Left cardiac atrium (tissue), 4 donors: ENCODE measurements at places on chromosomes 13 and 19. TPM values are rescaled to one million over a fixed set of nuclear protein-coding genes. Genes with fewer than 3 reads are reported as not detected.
A peak's percentile ranks its signal among the peaks of the same experiment; 100 is the strongest.

GNG7 gene
- 45.9 TPM for total RNA-seq

DNA sequence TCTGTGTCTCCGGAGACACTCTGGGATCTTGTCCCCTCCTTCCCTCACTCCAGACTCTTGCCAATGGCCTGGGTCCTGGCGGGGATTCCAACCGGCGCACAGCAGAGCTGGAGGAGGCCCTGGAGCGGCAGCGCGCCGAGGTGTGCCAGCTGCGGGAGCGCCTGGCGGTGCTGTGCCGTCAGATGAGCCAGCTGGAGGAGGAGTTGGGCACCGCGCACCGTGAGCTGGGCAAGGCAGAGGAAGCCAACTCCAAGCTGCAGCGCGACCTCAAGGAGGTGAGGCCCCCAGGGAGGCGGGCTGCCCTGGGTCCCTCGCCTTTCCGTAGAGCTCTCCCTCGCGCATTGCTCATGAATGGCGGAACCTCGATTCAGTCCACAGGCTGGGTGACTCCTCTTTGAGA is 11.0 kb downstream of the PPFIA3 start:
- no peak for DNase-seq

- DNase-seq: no peak
Observed at GRCh38 chr13:64725492-64725891, 2504.6 kb downstream of the PCDH9 start.

GRCh38 chr19:54017261-54017660 is 25.8 kb downstream of the CACNG6 start:
- DNase-seq: no peak

DNA sequence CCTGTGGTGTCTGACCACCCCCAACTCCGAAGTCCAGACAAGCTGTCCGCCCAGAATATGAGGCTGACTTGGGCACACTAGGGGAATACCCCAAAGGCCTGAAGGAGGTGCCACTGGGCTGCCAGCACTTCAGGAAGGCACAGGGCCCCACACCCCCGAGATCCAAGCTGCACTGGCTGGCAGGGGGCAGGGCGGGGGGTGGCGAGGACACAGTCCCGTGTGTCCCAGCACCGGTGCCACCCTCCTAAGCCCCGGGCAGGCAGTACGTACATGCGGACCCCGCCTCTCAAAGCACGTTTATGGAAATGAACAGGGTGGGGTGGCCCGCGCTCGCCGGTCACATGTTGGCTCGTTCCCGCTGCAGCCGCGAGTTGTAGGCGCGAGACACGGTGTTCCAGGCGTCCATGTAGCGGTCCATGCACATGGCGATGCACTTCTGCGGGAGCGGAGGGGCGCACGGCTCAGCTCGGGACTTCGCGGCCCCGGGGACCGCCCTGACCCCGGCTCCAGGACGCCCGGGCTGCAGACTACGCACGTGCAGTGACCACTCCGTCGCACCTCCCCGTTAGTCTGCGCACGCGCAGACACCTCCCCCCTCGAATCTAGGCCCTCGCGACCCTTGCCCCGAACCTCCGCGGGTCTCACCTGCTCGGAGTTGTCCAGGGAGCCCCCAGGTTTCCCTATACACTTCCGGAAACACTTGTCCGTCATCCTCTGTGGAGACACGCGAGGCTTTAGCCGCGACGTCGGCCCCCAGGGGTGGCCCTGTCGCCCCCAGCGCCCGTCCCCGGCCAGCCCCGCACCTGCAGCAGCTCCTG is 566 bp downstream of the TIMM13 start:
- peak; percentile 61 for DNase-seq

- DNase-seq: no peak
Observed at GRCh38 chr19:41420101-41420880, 6.9 kb downstream of the B3GNT8 start.

DNA sequence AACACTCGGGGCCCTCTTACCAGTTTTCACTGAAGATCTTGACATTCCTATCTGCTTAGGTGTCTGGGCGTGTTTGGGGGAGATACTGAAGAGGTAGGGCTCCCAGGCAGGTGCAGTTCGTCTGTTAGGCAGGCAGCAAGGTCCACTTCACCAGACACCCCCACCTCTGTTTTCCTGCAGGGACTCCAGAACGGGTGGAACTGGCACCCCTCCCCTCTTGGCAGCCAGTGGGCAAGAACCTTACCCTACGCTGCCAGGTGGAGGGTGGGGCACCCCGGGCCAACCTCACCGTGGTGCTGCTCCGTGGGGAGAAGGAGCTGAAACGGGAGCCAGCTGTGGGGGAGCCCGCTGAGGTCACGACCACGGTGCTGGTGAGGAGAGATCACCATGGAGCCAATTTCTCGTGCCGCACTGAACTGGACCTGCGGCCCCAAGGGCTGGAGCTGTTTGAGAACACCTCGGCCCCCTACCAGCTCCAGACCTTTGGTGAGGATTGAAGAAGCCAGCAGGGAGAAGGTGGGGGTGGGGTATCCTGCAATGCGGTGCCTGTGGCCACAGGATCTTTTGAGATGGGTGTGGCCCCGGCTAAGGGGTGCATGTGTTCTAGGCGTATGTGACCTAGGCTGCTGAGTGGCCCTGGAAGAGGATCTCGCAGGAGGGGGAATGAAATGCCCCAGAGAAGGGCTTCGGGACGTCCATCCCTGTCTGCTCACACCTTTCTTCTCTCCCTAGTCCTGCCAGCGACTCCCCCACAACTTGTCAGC is 3.3 kb upstream of the ICAM4 start:
- DNase-seq: no peak

DNA sequence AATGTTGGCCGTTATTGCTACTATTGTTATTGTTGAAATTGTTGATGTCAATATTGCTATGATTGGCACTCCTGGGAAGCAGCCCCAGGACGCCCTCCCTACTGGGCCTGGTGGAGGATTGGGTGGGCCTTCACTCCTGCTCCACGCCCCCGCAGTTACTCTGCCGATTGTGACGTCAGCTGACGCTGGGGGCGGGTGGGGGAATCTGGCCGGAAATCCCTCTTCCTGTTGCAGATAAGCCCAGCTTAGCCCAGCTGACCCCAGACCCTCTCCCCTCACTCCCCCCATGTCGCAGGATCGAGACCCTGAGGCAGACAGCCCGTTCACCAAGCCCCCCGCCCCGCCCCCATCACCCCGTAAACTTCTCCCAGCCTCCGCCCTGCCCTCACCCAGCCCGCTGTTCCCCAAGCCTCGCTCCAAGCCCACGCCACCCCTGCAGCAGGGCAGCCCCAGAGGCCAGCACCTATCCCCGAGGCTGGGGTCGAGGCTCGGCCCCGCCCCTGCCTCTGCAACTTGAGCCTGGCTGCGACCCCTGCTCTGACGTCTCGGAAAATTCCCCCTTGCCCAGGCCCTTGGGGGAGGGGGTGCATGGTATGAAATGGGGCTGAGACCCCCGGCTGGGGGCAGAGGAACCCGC is at the start of gene ETV2:
Gene ETV2 (plus strand): TSS at position 231 of the 637 bp plus-strand sequence. CDS start 716 bp downstream, outside the sequence.
- peak; percentile 67 for DNase-seq

DNA sequence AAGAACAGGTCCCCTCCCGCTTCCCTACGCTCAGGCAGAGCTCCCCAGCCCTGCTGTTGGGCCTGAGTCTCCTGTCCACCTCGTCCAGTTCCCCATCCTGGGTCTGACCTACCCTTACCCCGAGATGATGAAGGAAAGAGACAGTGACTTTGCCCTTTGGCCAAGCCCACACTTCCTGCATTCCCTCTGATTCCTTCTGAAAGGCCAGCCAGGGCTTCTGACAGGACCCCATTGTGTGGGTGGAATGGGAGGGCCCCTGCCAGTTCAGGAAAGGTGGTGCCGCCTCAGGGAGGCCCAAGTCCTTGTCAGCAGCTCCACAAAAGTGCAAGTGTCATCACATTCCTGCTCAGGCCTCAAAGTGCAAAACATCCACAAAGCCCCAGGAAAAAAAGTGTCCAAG is 177.8 kb downstream of the PAN3 start:
- no peak for DNase-seq

DNA sequence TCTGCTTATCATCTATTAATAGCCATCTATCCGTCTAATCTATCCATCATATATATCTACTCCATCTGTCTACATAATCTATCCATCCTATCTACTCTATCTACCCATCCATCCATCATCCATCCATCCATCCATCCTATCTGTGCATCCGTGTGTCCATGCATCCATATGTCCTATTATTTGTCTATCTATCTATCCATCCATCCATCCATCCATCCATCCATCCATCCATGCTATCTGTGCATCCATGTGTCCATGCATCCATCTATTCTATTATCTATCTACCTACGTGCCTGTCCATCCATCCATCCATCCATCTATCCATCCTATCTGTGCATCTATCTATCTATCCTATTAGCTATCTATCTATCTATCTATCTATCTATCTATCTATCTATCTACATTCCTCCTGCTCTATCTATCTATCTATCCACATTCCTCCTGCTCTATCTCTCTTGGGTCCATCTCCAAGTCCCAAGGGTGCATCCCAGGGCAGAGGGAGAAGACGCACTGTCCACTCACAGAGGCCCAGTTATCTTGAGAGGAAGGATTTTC is 1.9 kb downstream of the CYP4F2 start:
- no peak for DNase-seq

DNA sequence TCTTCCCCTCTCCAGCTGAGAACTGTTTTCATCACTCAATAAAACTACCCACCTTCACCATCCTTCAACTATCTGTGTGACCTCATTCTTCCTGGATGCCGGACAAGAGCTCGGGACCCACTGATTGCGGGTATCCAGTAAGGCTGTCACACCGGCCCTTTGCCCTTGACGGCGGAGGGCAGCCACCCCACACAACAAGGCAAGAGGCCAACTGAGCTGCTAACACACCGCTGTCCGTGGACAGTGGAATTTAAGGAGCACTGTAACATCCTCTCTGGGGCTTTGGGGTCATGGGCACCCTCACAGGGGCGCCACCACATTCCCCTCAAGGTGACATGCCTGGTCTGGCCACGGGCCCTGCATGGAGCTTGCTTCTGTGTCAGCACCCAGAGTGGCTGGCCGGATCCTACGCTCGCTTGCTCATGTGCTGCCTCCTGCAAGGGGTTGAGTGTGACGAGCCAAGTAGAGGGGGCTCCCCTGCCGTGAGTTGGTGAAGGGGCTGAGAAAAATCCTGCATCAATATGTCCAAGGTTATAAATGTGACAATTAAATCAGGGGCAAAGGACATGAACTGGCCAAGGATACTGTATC is 31.4 kb downstream of the LHFPL6 start:
- DNase-seq: peak; percentile 38

- DNase-seq: no peak
Observed at GRCh38 chr13:78910147-78910546, 251.2 kb upstream of the OBI1 start.

GRCh38 chr13:33639158-33639557 is 178.8 kb upstream of the RFC3 start:
- peak; percentile 48 for DNase-seq

- no peak for DNase-seq
Observed at GRCh38 chr13:74678308-74678965, 544.2 kb upstream of the KLF12 start.

DNA sequence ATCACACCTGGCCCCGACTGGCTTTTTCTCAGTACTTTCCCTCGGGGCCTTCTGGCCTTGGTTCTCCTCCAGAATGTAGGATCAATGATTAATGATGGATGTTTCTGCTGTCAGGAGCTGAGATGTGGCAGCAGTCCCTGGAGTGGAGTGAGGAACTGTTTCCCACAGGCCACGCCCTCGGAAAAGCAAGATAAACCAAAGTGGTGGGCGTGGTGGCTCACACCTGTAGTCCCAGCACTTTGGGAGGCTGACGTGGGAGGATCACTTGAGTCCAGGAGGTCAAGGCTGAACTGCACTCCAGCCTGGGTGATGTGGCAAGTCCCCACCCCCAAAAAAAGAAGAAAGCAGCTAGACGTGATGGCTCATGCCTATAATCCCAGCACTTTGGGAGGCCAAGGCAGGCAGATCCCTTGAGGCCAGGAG is 7.1 kb upstream of the SHFL start:
- DNase-seq: no peak
